Activated CD4-positive, alpha-beta memory T cell treated with anti-CD3 and anti-CD28 coated beads for 36 hours (primary cell): ENCODE measurements at places on chromosomes 13 and 19. TPM values are rescaled to one million over a fixed set of nuclear protein-coding genes. Genes with fewer than 3 reads are reported as not detected.
A peak's percentile ranks its signal among the peaks of the same experiment; 100 is the strongest.

The HPN gene
- total RNA-seq = not detected

GRCh38 chr19:39247701-39248664 is 673 bp downstream of the IFNL4 start:
- H3K36me3 ChIP-seq = no peaks in the 10 kb centered on the region
- peaks cover 7% of the 10 kb centered on the region for H3K27me3 ChIP-seq
- peak; percentile 14 for DNase-seq
- no peak overlapping the region for H3K4me3 ChIP-seq

DNA sequence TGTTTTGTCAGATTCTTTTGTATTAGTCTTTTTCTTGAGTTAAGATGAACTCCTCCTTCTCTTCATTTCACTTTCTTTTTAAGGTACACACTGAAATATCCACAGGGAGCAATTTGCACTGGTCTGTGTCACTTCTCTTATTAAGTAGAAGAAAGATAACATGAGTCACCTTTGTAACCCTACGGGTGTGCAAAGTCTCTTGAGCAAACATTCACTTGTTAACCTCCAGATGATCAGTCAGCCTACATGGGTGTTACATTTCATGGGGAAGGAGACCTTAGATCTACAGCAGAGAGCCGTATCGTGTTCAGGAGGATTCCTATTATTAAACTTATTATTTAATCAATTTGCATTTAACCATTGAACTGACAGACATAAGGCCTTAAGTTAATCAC is 5.1 kb downstream of the ZNF507 start:
- peaks cover 81% of the 10 kb centered on the region for H3K4me1 ChIP-seq
- no peaks in the 10 kb centered on the region for H3K27me3 ChIP-seq
- no peak for DNase-seq
- no peak overlapping the region for H3K4me3 ChIP-seq
- peak overlapping the region; percentile 30 for H3K27ac ChIP-seq

DNA sequence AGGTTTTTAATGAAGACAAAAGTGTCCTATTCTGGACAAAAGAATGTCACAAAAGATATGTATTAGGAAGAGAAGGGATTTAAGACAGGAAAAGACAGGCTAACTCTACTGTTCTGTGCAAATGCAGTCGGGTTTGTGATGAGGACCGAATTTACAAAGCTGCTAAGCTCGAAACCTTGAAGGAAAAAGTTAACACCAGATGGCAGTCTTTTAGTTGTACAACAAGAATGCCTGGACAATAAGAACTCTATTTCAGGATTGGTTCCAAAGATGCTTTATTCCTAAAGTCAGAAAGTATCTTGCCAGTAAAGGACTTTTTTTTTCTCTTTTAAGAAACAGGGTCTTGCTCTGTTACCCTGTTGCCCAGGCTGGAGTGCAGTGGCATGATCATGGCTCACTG is 51.1 kb downstream of the HS6ST3 start:
- no peak for DNase-seq
- no peaks in the 10 kb centered on the region for H3K4me1 ChIP-seq
- H3K27ac ChIP-seq = no peak overlapping the region
